Activated CD4-positive, CD25-positive, alpha-beta regulatory T cell treated with anti-CD3 and anti-CD28 coated beads, Interleukin-2, amount 50 U/mL, for 16 hours (primary cell): ENCODE measurements at places on chromosomes 7 and 10.

DNA sequence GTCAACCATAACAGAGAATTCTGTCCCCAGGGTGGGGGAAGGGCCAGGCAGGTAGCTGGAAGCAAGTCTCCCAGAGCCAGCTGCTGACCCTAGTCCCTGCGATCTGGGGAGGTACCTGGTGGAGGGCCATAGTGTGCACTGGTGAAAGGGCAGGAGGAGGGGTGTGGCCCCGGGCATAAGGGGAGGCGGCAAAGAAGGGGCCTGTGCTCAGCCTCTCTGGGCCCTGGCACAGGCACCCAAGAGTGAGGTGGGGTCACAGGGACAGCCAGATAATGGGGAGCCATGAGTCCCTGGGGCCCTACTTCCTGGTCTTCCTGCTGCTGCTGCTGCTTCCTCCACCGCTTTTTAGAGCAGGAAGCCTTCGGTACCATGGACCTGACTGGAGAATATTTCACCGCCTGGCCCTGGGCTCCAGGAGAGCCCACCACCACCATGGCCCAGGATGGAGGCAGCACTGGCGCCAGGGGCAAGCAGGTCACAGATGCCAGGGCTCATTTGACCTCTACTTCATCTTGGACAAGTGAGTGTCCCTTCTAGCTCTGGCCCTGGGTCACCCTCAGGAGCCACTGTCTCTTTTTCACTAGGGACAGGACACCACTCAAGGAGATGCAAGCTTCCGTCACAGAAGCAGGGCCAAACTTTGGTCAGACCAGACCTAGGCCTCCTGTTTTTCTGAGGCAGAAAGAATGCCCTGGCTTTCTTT, at the start of gene ANTXRL:
Gene ANTXRL (plus strand): TSS at position 7 of the 703 bp plus-strand sequence. CDS start 266 bp downstream, at position 273.
- no peak for DNase-seq

DNA sequence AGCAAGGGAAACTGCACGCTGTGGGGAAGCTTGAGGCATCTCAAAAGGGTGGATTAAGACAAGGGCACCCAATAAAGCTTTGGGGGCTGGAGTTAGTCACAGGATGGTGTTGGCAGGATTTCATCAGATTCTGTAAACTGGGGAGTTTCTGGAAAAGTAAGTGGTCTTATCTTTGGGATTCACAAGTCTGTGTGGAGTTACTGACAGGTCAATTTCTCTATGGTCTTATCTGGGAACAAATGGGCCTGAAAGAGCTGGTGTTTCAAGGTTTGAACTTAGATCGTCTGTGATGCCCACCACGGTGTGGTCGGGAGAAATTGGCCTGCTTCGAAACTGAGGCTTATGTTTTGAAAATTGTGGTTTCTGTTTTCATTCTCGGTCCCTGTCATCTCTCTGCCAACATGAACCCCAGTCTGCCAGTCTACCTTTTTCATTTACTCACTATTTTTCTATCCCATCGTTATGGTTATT, 23.8 kb upstream of the AOAH start:
- no peak for DNase-seq

- no peak for DNase-seq
These were observed 82.1 kb downstream of the TRIM24 start for GRCh38 chr7:138542183-138542582.

DNA sequence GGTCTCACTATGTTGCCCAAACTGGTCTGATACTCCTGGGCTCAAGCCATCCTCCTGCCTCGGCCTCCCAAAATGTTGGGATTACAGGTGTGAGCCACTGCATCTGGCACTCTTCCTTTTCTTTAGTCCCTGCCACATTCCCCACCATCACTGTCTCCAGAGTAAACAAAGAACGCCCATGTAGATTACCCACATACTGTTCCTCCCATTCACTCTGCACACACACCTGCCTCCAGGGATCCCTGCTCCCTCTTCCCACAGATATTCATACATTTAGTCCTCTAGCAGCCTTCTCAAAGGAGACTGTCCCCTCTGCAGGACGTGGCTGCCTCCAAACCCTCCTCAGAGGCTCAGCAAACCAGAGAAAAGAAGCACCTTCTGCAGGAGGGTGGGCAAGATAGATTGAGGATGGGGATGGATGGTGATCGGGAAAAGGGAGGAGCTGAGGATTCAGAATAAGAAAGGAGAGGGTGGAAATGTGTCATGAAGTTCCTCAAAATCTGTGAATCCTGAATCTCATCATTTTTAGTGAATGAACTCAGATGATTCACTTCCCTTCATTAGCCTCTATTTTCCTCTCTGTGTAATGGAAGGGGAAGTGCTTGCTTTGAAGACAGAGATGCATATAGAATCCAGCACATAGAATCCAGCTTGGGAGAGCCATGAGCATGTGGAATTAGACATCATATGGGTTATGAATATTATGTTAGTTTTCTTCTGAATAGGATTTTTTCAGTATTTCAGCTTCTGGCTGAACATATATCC, 5.5 kb upstream of the PLAU start:
- no peak for DNase-seq

DNA sequence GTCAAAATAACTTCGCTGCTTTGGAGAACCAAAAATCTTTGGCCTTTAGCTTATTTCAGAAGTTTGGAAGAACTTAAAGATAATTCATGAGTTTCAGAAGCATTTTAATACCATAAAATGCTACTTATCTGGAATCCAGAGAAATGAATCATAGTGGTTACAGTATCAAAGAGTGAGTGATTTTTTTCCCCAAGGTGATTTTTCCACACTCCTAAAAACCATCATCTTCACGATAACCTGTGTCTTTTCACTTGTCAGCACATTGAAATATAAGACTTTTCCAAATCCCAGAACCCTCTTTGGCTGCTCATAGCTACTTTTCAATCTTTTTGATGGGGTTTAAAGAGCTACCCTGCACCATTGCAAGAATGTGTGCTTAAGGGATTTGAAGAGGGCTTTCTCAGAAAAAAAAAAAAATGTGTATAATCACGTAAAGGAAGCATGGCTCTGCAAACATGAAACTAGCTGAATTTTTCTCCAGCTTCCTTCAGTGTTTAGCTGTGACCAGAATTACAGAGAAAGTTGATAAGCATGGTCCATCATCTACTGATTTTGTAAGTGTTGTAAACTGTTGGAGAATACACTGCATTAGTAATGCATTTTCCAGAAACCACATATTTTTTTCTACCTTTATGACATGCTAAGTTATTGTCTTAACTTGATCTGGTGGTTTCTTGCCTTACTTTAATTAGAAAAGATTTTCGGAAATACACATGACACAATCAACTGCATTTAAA, 134.9 kb downstream of the BICC1 start:
- DNase-seq, result no peak

DNA sequence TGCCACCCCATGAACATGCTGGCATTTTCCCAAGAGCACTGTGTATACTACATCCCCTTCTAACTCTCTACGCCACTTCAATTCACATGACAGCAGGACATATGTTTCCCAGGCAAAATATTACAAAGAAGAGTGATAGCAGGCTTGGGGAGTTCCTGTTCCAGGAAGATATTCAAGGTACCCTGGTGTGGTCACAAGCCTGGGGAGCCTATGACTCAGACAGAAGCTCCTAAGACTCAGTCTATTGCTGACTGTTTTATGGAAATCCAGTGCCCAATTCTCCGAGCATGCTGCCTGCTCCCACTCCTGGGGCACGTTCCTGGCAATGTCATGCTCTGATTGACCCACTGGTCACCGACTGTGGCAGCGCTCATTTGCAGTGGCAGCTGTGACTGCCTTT, 23.5 kb upstream of the ABLIM1 start:
- DNase-seq, result no peak

GRCh38 chr10:102403115-102403514, 7.6 kb downstream of the NFKB2 start:
- DNase-seq, result no peak

DNA sequence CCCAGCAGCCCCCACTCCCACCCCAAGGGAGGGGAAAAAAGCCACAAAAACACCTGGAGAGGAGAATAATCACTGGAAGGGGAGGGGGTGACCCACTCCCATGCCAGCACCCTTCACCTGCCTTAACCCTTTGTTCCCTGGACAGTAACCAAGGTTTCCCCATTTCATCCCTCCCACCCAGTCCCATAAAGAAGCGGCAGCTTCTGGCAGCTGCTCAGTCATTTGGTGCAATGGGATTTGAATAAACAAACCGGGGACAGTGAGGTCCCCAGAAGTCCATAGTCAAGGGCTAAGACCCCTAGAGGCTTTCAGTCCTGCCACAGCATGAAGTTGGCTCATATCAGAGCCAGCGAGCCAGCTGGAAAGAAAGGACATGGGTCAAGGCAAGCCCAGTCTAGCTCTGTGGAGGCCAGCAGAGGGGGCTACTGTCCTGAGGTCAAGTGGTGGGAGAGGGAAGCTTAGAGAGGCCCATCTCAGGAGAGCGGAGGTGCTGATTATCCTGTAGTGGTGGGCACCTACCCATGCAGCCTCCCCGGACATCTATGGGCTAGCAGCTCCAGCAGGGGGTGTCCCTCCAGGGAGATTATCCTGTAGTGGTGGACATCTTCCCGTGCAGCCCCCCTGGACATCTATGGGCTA, 58.9 kb upstream of the LBX1 start:
- no peak for DNase-seq

GRCh38 chr10:124722798-124723783, 21.1 kb downstream of the FAM53B start:
- no peak for DNase-seq

DNA sequence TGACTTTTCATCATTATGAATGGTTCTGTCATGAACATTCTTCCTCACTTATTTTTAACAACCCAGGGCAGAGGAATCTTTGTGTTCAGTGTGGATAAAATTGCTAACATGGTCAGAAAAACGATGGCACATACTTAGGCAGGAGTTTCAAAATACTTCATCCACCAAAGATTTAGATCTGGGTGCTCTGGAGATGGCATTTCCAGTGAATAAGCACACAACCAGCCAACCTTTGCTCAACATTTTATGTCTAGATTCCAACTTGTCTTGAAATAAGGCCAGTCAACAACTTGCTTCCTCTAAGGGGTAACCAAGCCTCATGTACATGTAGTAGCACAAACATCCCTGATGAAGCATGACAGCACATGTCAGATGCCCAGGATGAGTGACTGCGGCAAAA, 33.4 kb upstream of the ADRB1 start:
- no peak for DNase-seq
